Sciatic nerve (tissue), 2 donors: ENCODE measurements at places on chromosomes 12 and 14. TPM values are rescaled to one million over a fixed set of nuclear protein-coding genes. Genes with fewer than 3 reads are reported as not detected.

DNA sequence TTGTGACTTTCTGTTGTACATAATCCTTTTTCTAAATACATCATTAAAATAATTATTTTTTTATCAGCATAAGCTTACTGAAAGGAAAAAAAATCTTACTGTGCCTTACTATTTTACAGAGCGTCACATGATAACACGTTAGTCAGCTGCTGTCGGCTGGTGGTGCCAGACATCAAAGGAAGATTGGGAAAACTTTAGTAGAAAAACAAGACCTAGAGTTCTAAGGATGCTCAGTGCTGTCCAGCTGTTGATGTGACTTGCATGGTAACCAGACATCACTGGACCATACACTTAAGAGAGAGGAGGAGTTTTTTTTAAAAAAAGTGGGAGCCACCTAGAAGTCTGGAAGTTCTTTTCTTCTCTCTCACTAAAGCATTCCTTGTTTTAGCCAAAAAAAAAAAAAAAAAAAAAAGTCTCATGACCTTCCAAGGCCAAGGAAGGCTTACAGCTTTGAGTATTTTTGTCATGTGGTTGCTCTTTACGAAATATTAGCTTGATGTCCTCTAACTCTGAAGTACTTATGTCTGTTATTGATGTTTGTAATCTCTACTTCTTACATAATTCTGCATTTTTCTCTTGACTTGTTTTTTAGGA is 4.5 kb downstream of the RASSF8 start:
- DNase-seq = no peak

TAS2R13 gene
- 5.0 TPM for total RNA-seq

DNA sequence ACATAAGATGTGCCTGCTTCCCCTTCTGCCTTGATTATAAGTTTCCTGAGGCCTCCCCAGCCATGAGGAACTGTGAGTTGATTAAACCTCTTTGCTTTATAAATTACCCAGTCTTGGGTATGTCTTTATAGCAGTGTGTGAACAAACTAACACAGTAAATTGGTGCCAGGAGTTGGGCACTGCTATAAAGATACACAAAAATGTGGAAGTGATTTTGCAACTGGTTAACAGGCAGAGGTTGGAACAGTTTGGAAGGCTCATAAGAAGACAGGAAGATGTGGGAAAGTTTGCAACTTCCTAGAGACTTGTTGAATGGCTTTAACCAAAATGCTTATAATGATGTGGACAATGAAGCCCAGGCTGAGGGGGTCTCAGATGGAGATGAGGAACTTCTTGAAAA is 264.1 kb downstream of the DACT1 start:
- DNase-seq = no peak

- DNase-seq = no peak
These were observed 47.7 kb upstream of the MBIP start for GRCh38 chr14:36367985-36368774.

TM9SF1 gene
- 40.8 TPM for total RNA-seq

SLC6A12 gene
- 0.40 TPM for total RNA-seq
